Type B pancreatic cell (in vitro differentiated cells): ENCODE measurements at places on chromosomes 13 and 19.

- H3K4me1 ChIP-seq = no peaks in the 10 kb centered on the region
- no peaks in the 10 kb centered on the region for H3K36me3 ChIP-seq
- no peak overlapping the region for H3K27ac ChIP-seq
- no peak for DNase-seq
- H3K27me3 ChIP-seq = no peaks in the 10 kb centered on the region
Measured at GRCh38 chr19:42662712-42663111, 68.0 kb upstream of the CEACAM8 start.

DNA sequence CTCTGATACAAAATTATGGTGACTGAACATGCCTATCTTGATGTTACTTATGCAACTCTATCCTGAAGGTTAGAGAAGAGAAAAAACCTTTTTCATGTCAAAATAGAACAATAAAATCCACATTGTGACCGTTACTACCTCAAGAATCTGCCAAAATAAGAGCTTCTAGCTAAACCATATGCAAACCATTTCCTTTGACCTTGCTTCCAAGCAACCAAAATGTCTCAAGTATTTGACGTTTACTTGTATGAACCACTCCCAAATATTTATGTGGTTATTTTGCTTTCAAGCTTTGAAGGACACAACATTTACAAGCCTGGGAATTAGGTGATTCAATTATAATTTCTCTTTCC, 13.9 kb downstream of the FOXO1 start:
- peaks cover 9% of the 10 kb centered on the region for H3K36me3 ChIP-seq
- peaks cover 37% of the 10 kb centered on the region for H3K4me1 ChIP-seq
- H3K4me3 ChIP-seq = no peak overlapping the region
- H3K27ac ChIP-seq = no peak overlapping the region

GRCh38 chr13:97561182-97561581, 127.2 kb downstream of the RAP2A start:
- no peak for DNase-seq
- H3K27me3 ChIP-seq = no peaks in the 10 kb centered on the region
- H3K4me3 ChIP-seq = no peak overlapping the region
- H3K4me1 ChIP-seq = peaks cover 5% of the 10 kb centered on the region
- H3K36me3 ChIP-seq = no peaks in the 10 kb centered on the region

DNA sequence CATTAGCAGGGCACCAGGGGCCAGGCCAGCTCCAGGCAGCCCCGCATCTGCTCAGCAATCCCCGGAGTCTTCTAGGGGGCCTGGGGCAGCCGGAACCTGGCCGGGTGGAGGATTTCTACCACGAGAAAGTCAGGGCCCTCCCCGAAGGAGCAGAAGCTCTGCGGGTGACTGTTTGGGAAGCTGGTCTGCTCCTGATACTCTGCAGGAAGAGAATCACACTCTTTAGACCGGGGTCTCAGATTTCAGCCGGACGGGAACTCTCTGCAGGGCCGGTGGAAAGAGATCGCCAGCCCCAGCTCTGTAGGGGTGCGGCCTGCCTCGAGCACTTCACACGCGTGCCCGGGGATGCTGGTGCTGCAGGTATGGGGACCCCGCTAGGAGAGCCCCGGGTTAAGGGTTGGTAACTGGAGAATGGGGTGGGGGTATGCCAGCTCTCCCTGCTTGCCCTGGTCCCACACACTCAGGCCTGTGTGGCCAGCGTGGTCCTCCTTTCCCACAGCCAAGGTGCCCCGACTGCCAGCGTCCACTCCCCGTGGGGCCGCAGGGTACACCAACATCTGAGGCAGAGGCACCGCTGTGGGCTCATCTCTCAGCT, 20.1 kb downstream of the RASA3 start:
- DNase-seq = no peak
- H3K36me3 ChIP-seq = peaks cover 4% of the 10 kb centered on the region
- no peak overlapping the region for H3K4me3 ChIP-seq

DNA sequence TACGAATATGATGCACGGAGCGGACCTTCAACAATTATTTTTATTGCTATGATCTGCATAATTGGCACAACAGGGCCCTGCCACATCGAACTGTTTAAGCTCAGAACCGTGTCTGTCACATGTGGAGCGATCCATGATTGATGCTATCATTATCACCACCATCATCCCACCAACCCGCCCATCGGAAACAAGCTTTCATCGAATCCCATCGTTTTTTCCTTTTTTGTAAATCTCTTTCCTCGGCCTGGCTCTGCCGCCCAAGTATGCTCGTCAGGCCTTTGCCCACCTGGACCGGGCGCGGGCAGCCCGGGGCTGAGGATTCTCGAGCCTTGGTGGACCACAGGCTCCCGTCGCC, 533 bp upstream of the DCAF15 start:
- peak overlapping the region; percentile 95 for H3K27ac ChIP-seq
- no peak for DNase-seq
- H3K4me3 ChIP-seq = peak overlapping the region; percentile 96
- no peaks in the 10 kb centered on the region for H3K27me3 ChIP-seq
